Kidney (tissue), 22 donors: ENCODE measurements at places on chromosomes 3 and 15.

DNA sequence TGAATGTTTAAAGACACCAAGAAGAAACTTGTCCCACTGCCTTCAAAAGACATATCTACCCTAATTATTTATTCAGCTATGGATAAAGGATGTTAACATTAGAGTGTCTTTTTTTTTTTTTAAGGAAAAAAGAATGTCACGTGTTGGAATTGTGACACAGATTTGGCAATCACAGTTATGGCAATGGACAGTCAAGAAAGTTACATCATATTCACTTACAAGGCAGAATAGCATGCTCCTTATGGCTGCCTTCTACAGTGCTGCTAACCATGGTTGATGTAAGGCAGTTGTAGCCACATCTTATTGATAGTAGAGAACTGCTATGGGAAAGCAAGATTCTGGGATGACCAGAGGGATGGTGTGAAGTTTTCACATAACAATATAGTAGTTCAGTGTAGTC is 128.8 kb upstream of the ZBTB20 start:
- DNase-seq = no peak

DNA sequence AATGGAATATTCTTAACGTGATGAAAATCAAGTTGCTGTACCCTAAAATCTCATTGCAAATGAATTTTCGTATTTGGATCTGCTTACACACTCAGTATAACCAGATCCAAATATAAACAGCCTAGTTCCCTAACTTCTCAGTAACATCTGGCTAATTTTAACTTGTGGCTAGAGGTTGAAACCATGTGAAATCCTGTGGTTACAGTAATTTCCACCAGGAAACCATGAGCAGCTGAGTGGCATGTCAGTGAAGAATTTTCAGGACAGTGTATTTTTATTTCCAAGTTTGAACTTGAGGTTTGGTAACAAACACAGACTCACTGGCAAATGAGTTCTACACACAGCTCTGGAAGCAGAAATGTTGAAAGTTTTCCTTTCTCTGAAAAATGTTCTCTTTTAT is 754.1 kb downstream of the NR2F2 start:
- no peak for DNase-seq

DNA sequence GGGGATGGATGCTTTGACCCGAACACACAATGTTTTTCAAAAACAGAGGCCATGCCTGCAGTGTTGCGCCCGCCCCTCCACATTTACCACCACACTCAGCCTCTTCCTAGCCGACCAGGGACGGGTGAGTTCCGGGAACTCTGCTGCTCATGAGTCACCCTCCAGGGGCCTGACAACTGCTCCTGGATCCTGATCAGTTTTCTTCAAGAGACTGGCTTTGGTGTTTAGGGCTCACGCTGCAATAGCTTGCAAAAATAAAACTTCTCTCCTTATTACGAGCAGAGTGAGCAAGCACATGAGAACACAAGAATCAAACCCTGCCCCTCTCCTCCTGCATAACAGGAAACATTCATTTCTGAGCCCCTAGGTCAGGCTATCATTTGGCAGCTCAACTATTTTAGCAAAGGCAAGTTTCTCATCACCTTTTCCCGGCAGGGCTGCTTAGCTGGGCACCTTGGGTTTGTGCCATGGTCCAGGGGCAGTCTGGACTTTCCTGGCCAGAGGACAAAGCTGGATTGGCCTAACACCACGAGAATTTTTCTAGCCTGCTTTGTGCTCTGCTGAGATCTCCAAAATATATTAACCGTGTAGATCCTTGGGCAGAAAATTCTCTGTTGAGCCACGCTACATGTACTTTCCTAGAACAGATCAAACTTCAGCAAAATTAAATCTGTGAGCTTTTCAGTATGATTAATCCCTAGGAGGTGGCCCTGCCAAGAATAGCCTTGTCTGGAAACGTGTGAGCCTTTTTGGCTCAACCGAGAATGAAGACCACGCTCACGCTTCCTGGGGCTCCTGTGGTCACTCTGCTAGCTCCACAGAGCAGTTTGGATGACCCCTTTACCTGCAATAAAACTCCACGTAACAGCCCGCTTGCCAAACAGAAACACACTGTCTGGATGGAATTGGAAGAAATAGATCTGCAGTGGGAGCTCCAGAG is 52.7 kb upstream of the SPATA12 start:
- no peak for DNase-seq

- no peak for DNase-seq
Measured at GRCh38 chr3:70919661-70920060, 607.2 kb upstream of the MDFIC2 start.

DNA sequence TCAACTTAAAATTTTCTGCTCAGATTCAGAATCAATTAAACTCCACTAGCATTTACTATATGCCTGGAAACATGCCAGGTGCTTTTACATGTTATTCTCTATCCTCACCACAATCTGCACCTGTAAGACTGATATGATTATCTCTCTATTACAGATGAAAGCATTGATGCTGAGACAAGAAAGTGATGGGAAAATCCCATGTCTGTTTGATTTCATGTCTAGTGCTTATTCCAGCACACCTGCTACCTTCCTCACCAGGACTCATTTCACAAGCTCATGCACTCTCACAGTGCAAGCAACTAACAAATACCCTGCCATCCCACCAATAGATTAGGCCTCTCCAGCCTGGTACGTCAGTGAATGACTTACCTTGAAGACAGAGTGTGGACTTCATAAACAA is 25.0 kb upstream of the BCL6 start:
- DNase-seq = no peak

GRCh38 chr3:120558771-120559241 is 37.3 kb upstream of the NDUFB4 start:
- peak; percentile 96 for DNase-seq

- DNase-seq = no peak
Measured at GRCh38 chr3:36790765-36791164, 26.4 kb upstream of the DCLK3 start.
